ENCODE measurements at places on chromosomes 1 and 21. TPM values are rescaled to one million over a fixed set of nuclear protein-coding genes. Genes with fewer than 3 reads are reported as not detected.

BNIPL gene
- total RNA-seq: 2.6 TPM

DVL1 gene
- 101 TPM for total RNA-seq

AIDA gene
- 59.2 TPM for total RNA-seq

UBE2U gene
- total RNA-seq: not detected

LCE2C gene
- total RNA-seq: not detected

Measured in thoracic aorta (tissue), 2 donors.